ENCODE measurements at places on chromosomes 6 and 20.

DNA sequence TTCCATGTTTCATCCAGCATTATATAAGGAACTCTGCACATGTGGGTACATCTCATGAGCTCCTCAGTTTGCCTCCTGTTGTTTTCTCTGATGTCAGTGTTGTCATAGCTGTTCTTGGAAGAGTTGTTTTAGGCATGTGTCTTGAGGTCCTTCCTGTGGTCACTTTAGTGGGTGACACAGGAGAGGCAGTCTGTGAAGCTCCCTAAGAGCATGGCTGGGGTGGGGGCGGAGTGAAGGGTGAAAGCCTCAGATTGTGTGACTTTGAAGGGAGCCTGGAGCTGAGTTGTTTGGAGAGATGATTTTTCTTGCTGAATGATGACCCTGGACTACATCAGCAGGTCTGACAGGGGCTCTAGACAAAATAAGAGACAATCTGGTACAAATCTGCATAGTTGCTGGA lies 37.7 kb downstream of the PPP1R14C start:
- no peak for DNase-seq

DNA sequence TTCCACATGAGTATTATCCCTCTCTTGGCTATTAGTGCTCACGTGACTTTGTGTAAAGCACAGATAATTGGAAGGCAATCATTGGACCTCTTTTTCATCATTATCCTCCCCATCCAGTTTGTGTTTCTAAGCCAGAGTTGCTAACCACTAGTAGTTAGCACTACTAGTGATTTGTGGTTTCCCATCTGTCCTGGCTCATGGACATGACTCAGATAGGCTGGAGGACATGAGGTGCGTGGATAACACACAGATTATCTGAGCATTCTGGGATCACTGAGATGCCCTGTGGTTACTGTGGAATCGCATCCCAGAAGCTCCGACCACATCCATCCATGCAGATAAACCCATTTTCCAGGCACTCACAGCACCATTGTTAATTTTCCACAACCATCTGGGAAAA lies 123.8 kb upstream of the NAA20 start:
- no peak for DNase-seq

DNA sequence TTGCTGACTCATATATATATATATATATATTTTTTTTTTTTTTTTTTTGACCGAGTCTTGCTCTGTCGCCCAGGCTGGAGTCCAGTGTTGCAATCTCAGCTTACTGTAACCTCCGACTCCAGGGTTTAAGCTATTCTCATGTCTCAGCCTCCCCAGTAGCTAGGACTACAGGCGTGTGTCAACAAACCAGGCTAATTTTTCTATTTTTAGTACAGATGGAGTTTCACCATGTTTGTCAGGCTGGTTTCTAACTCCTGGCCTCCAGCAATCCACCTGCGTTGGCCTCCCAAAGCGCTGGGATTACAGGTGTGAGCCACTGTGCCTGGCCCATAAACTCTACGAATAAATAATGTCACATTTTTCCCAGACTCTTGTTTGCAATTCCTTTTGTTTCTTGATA lies 4.8 kb downstream of the LRP11 start:
- DNase-seq, result no peak

DNA sequence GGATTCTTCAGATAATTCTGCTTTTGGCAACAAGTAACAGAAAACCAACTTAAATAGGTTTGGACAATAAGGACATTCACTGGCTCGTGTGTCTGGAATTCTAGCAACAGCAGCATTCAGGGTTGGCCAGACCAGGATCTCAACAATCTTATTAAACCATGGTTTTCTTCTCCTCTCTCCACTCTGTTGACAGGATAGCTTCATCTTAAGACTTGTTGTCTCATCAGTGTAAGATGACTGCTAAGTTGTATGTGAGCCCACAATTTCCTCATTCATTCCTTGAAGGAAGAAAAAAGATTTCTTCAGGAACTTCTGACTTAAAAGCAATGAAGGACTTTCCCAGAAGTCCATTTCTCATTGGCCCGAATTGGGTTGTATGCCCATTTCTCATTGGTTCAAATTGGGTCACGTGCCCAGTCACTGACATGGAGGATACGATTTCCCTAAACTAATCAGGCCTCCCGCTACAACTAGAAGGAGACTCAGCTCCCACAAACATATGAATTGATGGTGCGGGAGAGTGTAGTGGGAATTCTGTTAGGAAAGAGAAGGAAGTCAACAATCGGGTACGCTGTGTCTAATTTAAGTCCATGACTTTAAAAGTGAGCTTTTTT lies 83.7 kb downstream of the SLC22A3 start:
- no peak for DNase-seq

DNA sequence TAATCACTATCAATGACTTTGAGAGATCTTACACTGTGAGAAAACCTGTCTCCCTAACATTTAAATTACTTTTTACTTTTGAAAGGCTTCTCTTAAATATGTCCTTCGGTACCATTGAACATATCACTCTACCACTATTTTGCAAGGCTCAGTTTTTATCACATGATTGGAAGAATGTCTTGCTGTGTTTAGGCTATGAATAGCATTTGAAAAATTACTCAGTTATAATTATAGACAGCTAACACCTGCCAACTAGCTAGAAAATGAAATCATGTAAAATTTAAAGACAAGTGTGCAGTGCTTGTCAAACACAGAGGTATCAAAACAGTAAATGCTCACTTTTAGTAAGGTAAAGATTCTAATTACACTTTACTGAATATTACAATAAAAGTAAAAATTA lies 11.0 kb downstream of the SESN1 start:
- DNase-seq, result no peak

DNA sequence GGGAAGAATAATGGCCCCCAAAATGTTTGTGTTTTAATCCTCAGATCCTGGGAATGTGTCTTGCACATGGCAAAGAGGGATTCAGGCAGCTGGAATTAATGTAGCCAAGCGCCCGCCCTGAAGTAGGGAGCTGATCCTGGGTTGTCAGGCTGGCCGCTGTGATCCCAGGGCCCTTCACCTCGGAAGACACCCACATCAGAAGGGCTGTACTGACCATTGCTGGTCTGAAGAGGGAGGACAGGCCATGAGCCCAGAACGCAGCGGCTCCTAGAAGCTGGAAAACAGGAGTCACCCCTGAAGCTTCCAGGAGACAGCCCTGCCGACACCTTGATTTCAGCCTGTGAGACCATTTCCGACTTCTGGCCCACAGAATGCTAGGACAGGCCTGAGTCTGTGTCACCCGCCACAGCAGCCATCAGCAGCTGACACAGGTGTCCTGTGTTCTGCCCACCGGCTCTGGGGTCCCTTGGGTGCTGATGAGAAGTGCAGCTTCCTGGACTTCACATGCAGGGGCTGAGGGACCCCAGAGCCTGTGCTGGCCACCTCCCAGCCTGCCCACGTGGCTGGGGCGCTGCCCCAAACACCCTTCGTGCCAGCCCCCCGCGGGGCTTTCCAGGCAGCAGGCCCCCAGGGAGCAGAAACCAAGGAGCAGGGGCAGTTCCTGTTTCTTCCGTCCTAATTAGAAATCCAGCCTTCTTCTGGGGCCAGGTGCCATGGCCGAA lies 86.3 kb downstream of the ERMARD start:
- DNase-seq, result no peak

DNA sequence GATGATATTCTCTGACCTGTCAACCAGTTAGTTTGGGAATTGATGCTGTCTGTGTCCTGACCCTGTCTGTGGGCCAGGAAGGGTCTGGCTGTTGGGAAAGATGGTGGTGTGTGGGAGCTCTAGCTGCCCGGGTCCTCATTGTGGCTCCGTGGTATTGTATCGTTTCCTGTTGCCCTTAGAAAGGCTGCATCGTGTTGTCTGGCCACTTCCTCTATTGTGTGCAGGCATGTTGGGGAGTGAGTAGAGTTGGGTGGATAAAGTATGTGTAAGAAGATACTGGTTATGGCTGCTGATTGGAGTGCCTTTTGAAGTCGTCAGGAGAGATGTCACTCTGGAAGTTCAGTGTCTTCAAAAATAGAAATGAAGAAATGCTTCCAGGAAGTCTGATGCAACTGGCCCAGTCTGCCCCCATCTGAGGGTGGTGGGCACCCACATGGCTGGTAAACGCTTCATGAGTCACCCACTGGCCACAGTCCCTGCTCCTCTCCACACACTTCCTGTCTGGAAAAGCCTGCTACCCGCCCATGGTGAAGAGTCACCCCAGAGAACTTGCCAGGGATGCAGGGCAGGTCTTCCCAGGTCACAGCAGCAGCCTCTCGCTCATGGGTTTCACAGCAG lies 27.9 kb downstream of the PPARD start:
- DNase-seq, result no peak

GRCh38 chr20:63317061-63317460 lies 24.1 kb downstream of the COL20A1 start:
- no peak for DNase-seq

DNA sequence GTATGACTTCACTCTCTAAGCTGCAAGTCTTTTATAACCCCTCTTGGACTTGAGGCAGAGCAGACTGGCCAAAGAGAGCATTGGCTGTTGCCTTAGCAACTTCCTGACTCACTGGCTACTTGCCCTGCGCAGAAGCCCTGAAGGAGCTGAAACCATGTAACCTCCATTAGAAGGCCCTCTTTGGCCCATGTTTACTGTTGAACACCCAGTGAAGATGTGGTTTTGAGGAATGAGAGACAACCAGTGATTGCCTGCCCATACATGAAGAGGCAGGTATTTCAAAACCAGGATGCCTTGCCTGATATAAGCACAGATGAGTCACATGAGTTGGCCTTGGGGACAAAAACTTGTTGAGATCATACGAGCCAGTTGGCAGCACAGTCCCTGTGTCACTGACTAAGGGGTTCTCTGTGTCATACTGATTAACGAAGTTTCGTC lies 182.5 kb downstream of the EDN1 start:
- DNase-seq, result no peak

DNA sequence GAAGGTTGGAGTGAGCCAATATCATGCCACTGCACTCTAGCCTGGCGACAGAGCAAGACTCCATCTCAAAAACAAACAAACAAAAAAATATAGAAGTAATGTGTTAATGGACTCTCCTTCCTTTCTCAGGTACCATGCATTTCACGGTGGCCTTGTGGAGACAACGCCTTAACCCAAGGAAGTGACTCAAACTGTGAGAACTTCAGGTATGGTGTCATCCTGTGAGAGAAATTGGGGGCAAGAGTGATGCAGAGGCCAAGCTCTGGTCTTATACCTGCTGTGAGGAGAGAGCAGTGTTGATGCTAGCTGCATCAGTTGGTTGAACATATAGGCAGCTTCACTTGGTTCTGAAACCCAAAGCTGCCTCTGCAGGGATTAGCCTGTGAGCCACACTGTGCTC lies 6.2 kb downstream of the ITCH start:
- no peak for DNase-seq

GRCh38 chr20:18324596-18325089 lies 36.3 kb downstream of the ZNF133 start:
- DNase-seq, result no peak

GRCh38 chr6:88296694-88297093 lies 130.5 kb upstream of the CNR1 start:
- DNase-seq, result no peak

DNA sequence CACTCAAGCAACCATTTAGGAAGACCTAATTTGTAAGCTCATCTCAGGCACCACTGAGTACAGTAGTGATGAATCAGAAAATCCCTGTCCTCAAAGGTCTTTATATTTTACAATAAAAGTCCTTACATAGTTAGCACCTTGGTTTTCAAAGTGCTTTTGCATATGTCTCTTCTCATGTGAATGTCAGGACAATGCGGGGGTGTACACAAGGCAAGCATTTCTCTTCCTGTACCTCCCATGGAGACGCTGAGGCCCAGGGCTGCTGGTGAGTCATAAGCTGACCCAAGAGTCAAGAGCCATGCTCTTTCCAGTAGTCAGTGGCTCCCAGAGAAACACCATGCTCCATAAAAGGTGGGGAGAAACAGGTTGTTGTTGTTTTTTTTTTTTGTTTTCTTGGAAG lies 174.0 kb downstream of the GJA10 start:
- DNase-seq, result no peak

GRCh38 chr6:88983532-88983931 lies 20.1 kb upstream of the RNGTT start:
- no peak for DNase-seq

GRCh38 chr20:6708010-6708409 lies 59.5 kb upstream of the BMP2 start:
- DNase-seq, result no peak

GRCh38 chr20:1898482-1899240 lies 3.5 kb downstream of the SIRPA start:
- DNase-seq, result no peak

DNA sequence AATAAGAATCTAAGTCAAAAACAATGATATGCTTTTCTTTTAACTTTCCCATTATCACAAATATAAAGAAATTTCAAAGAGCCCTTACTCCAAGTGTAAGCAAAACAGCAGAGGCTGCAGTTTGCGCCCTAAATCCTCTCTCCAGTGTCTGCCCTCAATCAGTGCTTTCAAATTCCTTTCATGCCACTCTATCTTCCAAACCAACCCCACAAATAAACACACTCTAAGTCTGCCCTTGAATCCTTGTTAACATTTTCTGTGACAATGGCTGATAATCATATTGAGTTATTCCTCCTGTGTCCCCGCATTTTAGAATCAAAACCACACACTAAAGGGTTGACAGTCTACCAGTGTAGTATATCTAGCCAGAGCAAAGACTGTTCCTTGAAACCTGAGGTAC lies 317.9 kb upstream of the MARCKS start:
- DNase-seq, result no peak

GRCh38 chr6:43269273-43270007 lies 26.2 kb downstream of the TTBK1 start:
- DNase-seq, result no peak

GRCh38 chr6:88870717-88871330 lies 92.6 kb downstream of the RNGTT start:
- DNase-seq, result no peak

- DNase-seq, result no peak
These were observed 288.4 kb downstream of the CLIC5 start for GRCh38 chr6:45727228-45727627.

DNA sequence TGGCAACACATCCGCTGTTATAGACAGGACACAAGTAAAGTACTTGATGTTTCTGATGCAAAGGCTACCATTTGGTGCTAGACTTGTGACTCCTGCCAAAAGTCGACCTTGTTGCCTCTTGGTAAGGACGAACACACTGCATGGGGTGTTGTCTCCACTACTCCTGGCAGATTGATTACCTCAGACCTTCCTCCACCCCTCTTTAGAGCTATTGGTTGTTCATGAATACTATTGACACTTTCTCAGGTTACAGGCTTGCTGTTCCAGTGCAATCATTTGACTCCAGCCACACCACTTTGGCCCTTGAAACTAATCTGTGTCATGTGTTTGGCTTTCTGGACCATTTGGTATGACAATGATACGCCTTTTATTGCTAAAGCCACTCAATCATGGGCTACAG lies 62.3 kb downstream of the TRMT11 start:
- no peak for DNase-seq

GRCh38 chr6:15512126-15512525 lies 150.7 kb downstream of the DTNBP1 start:
- no peak for DNase-seq
